ENCODE measurements at places on chromosomes 12 and 14.

- DNase-seq = no peak
Observed at GRCh38 chr14:73764406-73765280, 50.5 kb upstream of the PNMA1 start.

- DNase-seq = no peak
Observed at GRCh38 chr12:74791365-74791764, 253.7 kb downstream of the ATXN7L3B start.

DNA sequence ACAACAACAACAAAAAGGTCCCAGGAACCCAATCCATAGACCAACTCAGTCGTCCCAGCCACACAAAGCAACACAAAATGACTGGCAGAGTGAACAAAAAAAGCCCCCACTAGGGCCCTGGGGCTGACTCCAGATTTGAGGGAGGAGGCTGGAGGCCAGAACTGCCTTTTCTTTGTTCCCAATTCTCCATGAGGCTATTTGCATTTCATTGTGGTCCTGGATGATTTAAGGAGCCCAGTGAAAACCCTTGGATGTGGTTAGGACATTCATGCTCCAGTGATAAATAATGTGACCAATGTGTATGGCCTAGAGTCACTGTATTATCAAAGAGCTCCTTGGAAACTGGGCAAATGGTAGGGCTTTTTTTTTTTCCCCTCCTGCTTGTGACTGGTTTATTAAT is 192.9 kb downstream of the NUAK1 start:
- no peak for DNase-seq

GRCh38 chr12:108646600-108647579 is 13.2 kb upstream of the SELPLG start:
- DNase-seq = no peak

- no peak for DNase-seq
Observed at GRCh38 chr12:120157678-120158077, 36.8 kb downstream of the GCN1 start.

DNA sequence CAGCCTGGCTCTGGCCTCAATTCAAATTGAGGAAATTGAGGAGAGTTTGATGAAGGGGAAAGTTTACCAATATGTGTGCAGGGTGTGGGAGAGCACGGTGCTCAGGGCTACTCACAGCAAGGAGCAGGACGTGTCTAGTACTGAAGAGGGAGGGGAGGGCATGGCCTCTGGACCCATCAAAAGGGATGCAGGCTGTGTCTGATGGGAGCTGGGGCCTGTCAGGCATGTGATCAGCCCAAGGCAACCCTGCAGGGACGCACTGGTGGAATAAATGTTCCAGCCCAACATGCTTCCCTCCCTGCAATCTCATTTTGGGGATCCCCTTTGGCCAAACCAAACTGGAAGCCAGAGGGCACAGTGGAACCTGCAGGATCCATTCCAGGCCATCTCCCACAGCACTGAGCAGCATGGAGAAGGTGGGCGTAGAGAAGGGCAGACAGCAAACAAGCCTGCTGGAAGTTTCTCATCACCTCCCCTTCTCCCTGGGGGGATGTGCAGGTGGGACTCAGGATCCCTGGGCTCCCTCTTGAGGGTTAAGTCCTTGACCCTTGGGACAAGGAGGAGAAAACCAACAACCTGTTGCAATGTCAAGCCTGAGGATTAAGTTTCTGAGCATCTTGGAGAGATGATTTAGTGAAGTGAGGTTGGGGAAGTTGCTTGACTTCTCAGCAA is 17.8 kb upstream of the RBM19 start:
- DNase-seq = no peak

- no peak for DNase-seq
Observed at GRCh38 chr14:91883753-91884152, 16.4 kb upstream of the TC2N start.

GRCh38 chr12:58009405-58010195 is 68.2 kb downstream of the ATP23 start:
- no peak for DNase-seq

DNA sequence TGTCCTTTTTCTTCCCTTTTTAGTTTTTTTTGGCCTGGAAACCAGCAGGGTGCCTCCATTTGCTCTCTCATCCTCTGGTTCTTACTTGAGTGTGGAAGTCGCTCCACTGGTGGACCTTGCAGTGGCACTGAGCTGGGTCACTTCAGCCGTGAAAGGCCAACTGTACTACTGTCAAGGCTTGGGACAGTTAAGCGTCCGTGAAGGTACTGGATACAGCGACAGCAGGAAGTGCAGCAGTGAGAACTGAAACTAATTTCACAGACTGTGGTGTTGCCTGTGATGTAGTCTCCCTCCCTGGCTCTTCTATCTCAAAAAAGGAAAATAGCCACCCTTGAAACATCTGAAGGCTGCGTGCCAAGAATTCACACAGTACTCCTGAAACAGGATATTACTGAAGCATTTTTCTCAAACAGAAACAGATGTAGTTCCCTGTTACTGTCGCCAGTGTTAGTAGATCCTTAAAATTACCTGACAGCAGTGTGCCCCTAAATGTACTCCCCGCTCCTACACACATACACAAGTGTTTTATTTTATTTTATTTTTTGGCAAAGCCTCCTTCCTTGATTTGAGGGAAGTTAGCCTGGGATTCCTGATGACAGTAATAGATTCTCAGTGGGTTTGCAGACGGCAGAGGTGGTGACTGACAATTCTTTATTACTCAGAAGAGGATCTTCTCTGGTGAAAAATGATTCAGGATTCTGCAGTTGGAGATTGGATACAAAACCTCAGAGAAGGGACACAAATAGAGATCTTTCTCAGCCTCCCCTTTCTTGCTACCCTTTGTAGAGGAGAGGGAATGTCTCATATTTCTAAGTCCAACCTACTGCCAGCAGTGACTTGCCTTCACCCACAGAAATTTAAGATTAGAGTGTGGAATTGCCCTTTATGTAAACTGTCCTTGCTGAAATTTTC is 4.4 kb downstream of the SUSD6 start:
- DNase-seq = no peak

DNA sequence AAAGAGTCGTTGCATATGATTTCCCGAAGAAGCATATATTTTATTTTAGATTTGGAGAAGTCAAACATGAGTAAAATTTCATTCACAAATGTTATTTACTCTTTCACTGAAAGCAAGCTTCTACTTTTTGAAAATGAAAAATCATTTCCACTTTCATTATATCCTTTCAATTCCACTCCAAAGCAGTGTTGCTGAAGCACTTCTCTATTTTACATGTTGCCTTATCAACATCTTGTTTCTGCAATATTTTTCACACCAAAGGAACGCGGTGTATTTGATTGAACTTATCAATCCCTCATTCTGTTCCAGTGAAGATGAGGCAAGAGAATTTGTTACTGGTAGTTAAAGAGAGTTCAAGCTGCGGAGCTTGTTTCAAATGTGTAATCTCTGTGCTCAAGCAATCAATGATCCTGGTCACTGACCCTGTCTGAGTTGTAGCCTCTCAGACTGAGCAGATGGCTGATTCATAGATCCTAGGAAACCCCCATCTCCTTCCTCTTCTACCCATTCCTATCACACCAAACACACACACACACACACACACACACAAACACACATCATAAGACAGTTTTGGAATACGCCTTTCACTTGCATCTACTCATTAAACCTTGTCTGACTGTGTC is 236.2 kb upstream of the FLRT2 start:
- no peak for DNase-seq

GRCh38 chr12:24776861-24777260 is 172.0 kb downstream of the BCAT1 start:
- no peak for DNase-seq

DNA sequence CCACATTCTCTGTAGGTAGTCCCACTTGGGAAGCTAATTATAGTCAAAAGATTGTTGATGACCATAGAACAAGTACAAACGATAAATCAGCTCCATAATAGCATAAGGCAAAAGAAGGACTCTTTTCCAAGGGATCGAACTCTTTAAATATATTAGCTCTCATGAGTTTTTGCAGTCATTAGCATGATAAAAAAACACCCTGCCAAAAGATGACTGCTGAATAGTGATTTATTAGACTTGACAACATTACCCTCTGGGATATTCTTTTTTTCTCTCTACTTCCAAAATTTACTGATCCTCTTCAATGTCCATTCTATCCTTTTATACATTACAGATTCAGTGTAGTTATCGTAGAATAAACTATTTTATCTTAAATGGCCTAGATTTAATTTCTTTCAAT is 14.2 kb downstream of the EPYC start:
- no peak for DNase-seq

GRCh38 chr12:19161216-19161615 is 31.7 kb downstream of the PLEKHA5 start:
- DNase-seq = no peak

GRCh38 chr14:74326369-74327152 is 21.7 kb upstream of the VRTN start:
- DNase-seq = no peak

GRCh38 chr14:68687746-68688145 is 105.1 kb downstream of the ZFP36L1 start:
- no peak for DNase-seq

Measured in stimulated activated CD8-positive, alpha-beta memory T cell treated with anti-CD3 and anti-CD28 coated beads, Interleukin-4, amount 100 ng/mL, for 4 hours (primary cell).